ENCODE measurements at places on chromosomes 12 and 14. TPM values are rescaled to one million over a fixed set of nuclear protein-coding genes. Genes with fewer than 3 reads are reported as not detected.

PDE3A gene
- total RNA-seq, result 66.8 TPM

TMEM179 gene
- 1.0 TPM for total RNA-seq

SLC5A8 gene
- total RNA-seq, result not detected

PROX2 gene
- not detected for total RNA-seq

OR4E2 gene
- total RNA-seq, result not detected
